ENCODE measurements at places on chromosomes 4 and X.

- no peak for DNase-seq
Measured at GRCh38 chrX:10939424-10939823, 171.7 kb upstream of the HCCS start.

DNA sequence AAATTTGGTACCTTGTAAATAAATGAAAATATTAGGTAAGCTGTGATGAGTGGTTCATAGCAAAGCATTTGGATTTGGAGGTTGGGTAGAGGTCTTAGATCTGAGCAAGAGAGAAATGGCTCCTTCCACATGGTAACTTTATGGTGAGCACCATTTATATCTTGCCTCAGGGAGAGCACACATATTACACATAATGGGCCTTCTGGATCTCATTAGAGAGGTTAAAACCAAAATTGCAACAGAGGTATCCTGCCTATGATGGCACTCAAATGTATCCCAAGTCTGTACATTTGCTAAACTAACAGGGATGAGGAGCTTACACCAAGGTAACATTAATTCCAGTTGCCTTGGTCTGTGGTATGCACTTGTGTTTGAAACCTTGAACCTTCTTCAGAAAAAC is 87.1 kb upstream of the PUDP start:
- DNase-seq, result no peak

DNA sequence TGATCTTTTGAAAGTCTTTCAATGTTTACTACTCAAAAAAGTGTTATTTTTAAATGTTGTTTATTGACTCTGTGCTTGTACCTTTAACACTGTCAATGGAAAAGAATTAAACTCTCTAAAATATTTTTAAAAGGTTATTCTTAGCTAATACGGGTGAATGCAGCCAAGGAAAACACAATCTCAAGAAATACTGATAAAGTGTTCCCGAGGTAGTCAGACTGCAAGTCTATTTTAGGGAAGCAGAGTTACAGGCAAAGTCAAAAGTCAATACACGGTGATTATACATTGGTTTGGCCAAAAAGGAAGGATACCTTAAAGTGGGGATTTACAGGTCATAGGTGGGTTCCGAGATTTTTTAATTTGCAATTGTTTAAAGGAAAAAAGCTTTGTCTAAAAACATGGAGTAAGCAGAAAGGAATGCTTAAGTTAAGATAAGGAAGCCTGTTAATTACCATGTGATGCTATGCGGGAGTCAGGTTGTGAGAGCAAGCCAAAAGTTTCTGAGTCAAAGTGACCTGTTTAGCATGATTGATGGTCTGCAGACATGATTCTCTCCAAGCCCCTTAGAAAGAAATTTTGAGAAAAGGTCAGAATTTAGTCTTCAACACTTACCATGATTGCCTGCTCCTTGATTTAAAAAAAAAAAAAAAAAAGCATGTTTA is 288.4 kb downstream of the KLHL4 start:
- peak; percentile 7 for DNase-seq

- DNase-seq, result no peak
Measured at GRCh38 chrX:11575332-11575731, 90.4 kb downstream of the ARHGAP6 start.

DNA sequence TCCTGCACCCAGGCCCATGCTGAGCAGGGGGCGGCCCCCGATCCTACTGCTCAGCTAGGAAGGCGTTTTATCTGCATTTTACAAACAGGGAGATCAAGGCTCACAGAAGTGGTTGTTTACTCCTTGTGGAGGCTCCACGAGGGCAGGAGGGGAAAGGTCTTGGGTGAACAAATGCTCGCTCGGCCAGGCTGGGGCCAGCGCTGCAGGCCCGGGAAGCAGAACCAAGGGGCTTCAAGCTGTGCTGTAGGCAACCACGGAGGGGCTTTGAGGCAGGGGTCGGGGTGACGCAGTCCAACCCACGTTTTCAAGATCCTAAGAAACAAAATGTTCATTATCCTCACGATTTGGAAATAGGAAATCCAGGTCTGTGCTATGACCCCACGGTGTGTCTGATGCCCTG is 125.8 kb downstream of the HMX1 start:
- DNase-seq, result no peak

DNA sequence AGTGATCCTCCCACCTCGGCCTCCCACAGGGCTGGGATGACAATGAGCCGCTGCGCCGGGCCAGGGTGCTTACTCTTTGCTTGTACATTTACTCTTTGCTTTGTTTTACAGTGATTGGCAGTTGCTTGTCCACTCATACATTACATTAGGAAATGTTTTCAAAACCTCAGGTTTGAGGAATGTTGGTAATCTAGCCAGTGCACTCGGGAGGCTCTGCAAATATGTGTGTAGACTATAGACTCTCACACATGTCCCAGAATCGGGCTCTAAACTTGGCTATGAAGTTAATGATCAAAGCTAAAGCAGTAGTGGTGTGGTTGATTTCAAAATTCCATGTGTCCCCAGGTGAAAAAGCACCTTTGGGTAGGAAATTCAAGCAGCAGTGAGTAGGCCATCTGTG is 20.5 kb downstream of the TRMT44 start:
- no peak for DNase-seq

DNA sequence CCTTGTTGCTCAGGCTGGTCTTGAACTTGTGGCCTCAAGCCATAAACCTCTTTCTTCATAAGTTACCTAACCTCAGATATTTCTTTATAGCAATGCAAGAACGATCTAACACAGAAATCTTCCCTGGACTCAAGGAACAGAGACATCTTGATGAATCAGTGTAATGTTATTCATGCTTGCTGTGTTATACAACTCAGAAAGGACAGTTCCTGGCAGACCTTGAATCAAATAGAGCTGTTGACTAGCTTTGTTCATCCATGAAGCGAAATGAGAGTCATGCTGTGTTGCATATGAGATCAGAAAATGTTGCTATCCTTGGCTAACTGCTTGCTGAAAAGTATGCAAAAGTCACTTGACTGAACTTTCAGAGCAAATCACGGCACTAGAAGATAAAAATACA is 72.6 kb upstream of the ARHGAP24 start:
- peak; percentile 94 for DNase-seq

GRCh38 chrX:20620306-20620705 is 353.6 kb upstream of the RPS6KA3 start:
- DNase-seq, result peak; percentile 35

GRCh38 chr4:169017971-169018370 is 7.9 kb upstream of the CBR4 start:
- no peak for DNase-seq

DNA sequence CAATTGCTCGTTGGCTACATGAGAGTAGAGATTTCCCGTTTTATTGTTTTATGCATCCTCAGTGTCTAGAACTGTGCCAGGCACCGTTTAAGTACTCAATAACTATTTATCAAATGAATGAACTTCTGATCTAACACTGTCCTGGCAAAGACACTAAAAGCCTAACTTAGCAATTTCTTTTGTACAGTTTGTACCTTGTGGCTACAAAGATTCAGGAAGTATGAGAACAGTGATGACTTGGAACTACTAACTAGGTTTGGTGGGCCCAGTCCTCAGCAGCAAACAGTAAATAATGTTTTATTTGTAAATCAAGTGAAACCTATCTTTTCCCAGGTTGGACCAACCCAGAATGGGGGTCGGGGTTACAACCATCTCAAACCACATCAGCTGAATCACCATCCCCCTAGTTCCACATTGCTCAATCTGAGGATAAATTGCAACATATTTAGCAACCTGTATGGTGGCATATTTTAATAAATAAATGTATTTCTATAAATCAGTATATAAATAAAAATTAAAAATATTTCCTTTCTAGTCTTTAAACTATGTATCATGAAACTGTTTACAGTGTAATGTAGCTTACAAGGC is 12.3 kb upstream of the SCRG1 start:
- no peak for DNase-seq

GRCh38 chrX:13483773-13484172 is 85.6 kb upstream of the EGFL6 start:
- no peak for DNase-seq

DNA sequence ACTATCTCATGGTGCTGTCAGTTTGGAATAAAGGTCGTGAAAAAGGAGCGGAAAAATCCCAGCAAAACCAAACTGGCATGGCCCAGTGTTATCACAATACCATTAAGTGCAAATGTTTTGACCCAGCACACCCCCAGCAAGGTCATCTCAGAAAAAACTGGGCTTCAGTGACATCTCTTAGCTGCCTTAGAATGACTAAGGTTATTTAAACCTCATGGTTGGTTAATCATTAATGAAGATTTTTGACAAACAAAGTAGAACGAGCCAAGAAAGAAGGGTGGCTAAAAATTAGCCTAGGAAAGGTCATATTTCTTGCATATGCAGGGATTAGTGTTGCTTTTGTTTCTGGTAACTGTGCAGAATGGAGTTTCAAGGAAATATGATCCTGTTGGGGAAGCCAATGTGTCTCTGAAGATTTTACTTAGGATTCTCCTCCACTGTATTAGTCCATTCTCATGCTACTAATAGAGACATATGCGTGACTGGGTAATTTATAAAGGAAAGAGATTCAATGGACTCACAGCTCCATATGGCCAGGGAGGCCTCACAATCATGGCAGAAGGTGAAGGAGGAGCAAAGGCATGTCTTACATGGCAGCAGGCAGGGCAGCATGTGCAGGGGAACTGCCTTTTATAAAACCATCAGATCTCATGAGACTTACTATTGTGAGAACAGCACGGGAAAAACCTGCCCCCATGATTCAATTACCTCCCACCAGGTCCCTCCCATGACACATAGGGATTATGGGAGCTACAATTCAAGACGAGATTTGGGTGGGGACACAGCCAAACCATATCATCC is 83.5 kb downstream of the CHRNA9 start:
- DNase-seq, result no peak

DNA sequence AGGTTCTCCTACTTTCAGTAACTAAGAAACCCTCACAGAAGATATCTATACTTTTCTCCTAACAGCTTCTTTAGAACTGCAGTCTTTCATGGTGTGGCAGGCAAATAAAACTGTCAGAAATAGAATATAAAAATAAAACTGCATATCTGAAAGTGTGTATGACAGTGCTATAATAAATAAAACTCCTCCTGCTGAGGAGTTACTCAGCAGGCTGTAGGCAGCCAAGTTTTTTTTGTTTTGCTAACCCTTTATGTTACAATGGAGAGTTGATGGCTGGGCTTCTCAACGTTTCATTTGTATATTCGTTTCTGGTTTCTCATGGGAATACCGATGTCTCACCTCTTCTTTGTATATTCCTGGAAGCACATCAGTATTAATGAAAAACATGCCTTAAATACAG is 18.2 kb upstream of the UGT2B10 start:
- no peak for DNase-seq

- peak; percentile 14 for DNase-seq
Measured at GRCh38 chrX:150913511-150913910, 15.0 kb upstream of the CD99L2 start.

DNA sequence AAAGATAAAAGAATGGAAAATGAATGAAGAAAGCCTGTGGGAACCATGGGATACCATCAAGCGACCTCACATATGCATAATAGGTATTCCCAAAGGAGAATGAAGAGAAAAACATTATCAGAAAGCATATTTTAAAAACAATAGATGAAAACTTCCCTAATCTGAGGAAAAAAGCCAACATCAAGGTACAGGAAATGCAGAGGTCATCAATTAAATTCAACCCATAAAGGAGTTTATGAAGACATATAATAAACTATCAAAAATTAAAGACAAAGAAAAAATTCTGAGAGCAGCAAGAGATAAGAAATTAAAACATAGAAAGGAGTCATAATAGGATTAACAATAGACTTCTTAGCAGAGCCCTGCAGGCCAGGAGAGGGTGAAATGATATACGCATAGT is 397.5 kb downstream of the GPM6A start:
- DNase-seq, result no peak

- DNase-seq, result no peak
Measured at GRCh38 chrX:53813670-53814440, 127.3 kb upstream of the HUWE1 start.

DNA sequence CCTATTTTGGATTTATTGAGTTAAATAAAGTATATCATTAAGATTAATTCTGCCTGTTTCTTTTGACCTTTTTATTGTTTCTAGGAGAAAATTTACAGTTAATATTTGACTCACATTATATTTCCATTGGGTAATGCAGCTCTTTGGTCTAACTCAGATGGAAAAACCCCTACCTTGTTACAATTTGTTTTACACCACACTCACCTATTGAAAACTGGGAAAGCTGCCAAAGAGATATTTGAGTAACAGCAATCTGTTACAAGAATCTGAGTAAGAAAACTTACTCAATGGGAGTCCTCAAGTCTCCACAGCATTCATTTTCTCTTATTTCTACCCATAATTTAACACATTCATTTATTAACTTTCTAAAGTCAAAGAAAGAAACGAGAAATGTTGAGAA is 108.0 kb upstream of the TLL1 start:
- no peak for DNase-seq

- DNase-seq, result no peak
Measured at GRCh38 chr4:109131559-109131958, 170.9 kb downstream of the COL25A1 start.

DNA sequence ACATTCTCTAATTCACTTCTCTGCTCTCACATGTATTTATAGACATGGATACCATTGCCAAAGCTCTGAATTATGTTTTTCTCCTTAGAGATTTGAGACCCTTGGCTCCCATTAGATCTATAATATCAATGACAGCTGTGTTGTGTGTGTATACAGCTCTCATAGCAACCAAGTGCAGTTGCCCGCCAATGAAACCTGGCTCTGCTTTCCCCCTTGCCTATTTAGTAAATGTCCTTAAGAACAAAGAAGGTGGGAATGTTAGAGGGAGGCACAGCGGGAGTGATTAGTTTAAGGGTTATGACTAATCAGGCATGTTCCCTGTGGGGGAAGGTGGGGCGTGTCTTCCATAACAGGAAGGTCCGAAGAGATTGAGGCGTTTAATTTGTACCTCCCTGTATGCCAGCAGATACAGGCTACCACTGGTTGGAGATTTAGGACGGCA is 100.5 kb upstream of the TBC1D9 start:
- DNase-seq, result peak; percentile 91

- peak; percentile 77 for DNase-seq
Measured at GRCh38 chrX:103716962-103717361, 6.3 kb downstream of the TMEM31 start.

- no peak for DNase-seq
Measured at GRCh38 chr4:156505341-156505955, 466.2 kb downstream of the PDGFC start.

DNA sequence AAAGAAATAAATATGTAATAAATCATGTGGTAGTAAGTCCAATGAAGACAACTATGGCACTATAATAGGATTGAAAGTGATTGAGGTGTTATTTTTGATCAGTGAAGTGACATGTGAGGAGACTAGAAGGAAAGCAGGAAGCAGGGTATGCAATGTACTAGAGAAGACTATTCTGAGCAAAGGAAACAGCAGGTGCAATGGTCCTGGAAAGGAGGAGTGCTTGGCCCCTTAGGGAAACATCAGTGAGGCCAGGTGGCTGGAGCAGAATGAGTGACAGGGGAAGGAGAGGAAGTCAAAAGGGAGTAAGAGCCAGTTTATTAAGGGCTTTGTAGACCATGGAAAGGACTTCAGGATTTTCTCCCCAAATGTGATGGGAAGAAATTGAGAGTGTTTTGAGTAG is 207.6 kb upstream of the HCCS start:
- DNase-seq, result no peak

DNA sequence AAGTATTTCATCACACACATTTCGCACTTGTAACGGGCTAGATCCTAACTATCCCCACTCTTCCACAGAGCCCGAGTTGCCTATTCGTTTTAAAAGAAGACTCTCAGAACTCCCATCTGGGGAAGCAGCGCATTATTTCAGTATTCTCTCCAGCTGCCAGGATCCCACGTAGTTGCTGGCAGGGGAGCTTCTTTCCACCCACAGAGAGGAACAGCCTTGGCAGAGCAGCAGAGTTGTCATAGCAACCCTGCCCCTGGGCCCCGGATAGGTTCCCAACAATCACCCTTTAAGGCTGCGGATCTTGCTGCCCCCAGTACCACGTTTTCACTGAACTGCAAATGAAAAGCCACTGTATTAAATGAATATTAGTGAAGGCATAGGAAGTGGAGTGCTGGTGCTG is 106.7 kb downstream of the GPM6A start:
- peak; percentile 75 for DNase-seq
